Ovary (tissue), 10 donors: ENCODE measurements at places on chromosomes 3 and 15.
A peak's percentile ranks its signal among the peaks of the same experiment; 100 is the strongest.

DNA sequence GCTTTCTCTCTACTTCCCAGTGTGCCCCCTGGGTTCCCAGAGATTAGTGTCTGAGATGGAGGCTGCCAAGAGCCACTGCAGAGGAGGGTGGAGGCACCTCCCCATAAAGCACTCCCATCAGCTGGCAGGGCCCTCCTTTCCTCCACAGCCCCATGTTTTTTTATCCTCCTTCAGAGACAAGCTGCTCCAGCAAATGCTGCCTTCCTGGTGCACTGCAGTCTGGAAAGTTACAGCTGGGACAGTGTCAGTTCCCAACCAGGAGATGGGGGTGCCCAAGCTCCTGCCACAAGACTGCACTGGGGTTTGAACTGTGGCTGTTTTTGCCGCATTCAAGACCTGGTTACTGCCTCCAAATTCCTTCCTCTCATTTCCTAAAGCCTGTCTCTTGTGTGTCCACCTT is 206.1 kb downstream of the CADPS start:
- DNase-seq: no peak

DNA sequence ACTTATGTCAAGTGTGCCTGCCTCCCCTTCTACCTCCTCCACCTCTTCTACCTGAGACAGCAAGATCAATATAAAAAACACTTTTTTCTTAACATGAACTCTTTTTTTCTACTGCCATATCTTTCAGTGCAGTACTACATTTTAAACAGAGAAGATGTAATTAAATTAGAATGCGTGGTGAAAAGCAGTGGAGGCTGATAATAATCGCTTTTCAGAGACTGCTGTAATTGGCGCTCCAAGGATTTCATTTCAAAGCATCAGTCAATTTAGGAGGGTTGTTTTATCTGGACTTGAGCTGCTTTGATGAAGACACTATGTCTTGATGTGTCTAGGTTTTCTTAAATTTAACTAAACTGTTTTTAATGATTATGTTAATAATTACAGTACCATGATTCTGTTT is 85.3 kb upstream of the CRBN start:
- no peak for DNase-seq

DNA sequence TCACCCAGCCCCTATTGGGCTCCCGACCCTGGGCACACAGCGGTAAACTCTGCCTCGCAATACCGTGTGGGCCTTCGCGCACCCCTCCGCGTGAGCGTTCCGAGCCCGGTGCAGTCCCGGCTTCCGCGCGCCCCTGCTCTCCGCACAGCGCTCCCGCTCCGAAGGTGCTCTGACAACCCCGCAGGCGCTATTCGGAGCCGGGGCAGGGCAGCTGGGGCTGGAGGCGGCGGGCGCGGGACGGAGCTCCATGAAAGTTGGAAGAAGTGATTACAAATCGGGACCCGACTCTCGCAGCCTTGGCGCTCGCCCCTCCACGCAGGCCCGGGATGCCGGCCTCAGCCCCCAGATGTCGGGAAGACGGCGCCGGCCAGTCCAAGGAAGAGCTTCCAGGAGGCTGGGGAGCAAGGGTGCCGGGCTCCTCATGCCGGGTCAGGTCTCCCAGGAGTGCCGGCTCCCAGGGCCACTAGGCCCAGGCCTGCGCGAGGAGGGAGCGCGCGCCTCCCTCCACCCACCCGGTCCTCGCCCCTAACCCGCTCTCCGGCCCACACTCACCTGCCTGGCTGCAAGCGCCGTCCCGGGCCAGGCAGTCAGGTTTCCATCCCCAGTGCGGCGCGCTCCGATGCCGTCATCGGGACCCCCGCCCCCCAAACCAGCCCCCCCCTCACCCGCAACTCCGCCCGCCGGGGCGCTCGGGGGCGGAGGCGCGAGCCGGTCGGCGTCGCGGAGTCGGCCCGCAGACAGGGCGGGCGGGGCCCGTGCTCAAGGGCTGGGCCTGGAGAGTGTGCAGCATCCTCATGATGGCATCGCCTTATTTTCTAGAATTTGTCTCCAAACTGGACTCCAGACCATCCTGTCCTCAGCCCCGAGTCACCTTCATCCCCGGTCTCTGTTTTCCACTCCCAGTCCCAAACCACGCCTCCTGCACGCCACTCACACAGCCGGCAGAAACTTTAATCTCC is at the start of gene KIF7:
TSS of gene KIF7 (minus strand) at position 621 of the 959 bp plus-strand sequence. CDS start 2,537 bp downstream, outside the sequence.
- peak; percentile 73 for DNase-seq

DNA sequence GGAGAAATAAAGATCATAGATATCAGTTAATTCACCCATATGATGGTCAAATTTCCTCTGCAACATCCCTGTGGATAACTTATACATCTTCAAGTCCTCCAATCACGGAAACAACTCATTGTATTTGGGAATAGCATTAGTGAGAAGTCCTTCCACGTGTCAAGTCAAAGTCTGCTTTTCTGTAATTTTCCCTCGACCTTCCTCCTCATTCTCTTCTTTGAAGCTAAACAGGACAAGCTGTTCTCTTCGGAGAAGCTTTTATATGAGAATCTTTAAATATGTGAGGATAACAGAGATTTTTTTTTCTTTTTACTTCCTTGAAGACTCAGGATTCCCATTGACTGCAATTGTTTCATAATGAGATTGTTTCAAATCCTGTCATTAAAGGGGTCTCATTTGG is 230.4 kb downstream of the ZPLD1 start:
- no peak for DNase-seq

DNA sequence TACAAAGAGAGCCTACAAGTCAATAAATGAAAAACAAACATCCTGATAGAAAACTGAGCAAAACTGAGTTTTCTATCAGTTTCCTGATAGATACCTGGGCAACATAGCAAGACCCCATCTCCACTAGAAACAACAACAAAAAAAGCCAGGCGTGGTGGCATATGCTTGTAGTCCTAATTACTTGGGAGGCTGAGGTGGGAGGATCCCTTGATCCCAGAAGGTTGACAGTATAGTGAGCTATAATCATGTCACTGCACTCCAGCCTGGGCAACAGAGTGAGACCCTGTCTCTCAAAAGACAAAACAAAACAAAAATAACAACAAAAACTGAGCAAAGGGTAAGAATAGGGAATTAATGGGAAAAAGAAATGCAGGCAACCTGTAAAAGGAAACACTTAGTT is 23.9 kb upstream of the UBE2E1 start:
- no peak for DNase-seq

GRCh38 chr3:62376906-62377877 is 3.8 kb upstream of the FEZF2 start:
- no peak for DNase-seq

GRCh38 chr3:181630853-181631252 is 80.9 kb upstream of the SOX2 start:
- DNase-seq: no peak

GRCh38 chr3:187914231-187914630 is 169.0 kb upstream of the BCL6 start:
- no peak for DNase-seq

- DNase-seq: no peak
Measured at GRCh38 chr3:57091521-57092273, 31.2 kb downstream of the SPATA12 start.

DNA sequence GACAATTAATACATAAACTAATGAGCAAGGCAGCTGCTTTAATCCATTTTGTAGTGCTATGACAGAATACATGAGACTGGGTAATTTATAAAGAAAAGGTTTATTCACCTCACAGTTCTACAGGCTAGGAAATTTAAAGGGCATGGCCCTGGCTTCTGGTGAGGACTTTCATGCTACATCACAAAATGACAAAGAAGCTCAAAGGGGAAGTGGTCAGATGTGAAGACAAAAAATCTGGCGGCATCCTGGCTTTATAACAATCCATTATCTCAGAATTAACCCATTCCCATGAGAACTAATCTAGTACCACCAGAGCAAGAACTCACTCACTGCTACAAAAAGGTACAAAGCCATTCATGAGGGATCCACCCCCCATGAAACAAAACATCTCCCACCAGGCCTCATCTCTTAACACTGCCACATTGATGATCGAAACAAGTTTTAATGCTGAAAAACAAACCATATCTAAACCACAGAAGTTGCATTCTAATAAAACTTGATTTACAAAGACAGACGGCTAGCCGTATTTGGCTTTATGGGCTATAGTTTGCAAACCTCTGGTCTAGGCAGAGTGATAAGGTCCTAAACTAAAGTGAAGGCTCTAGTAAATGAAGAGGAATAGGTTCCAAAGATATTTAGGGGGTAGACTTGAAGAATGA is 44.2 kb downstream of the GSK3B start:
- DNase-seq: no peak

GRCh38 chr15:91249591-91249990 is 149.5 kb downstream of the SV2B start:
- no peak for DNase-seq

DNA sequence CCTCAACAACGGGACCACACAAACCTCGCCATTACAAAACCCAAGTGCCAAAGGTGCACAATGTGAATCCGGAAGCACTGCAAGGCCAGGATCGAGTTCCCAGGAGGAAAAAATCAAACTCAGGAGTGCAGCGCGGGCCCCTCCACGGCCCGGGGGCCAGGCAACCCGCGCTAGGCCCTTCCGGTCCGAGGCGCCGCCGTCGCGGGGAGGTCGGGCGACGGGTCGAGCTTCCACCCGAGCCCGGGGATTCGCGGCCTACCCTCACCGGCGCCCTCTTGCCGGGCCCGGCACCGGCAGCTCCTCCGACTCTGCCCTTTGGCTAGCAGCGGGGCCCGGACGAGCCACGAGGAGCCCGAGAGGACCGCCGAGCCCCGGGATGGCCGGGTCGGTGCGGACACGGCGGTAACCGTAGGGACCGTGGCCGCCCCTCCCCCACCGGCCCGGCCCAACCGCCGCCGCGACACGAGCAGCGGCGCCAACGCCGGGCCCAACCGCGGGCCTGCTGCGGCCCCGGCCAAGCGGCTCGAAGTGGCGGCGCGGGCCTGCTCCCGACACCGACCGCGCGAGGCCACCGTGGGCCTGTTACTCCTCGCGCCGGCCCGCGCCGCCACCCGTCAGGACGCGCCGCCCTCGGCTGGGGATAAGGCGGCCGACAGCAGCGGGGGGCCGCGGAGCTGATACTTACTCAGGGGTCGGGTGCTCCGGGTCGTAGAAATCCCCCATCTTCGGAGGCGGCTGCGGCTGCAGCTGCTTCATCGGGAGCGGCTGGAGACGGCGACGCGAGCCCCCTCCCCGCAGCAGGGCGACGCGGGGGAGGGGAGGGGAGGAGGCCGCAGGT is 525 bp downstream of the SETD2 start:
- DNase-seq: peak; percentile 68

GRCh38 chr3:117510396-117510795 is 800.8 kb downstream of the TUSC7 start:
- no peak for DNase-seq

DNA sequence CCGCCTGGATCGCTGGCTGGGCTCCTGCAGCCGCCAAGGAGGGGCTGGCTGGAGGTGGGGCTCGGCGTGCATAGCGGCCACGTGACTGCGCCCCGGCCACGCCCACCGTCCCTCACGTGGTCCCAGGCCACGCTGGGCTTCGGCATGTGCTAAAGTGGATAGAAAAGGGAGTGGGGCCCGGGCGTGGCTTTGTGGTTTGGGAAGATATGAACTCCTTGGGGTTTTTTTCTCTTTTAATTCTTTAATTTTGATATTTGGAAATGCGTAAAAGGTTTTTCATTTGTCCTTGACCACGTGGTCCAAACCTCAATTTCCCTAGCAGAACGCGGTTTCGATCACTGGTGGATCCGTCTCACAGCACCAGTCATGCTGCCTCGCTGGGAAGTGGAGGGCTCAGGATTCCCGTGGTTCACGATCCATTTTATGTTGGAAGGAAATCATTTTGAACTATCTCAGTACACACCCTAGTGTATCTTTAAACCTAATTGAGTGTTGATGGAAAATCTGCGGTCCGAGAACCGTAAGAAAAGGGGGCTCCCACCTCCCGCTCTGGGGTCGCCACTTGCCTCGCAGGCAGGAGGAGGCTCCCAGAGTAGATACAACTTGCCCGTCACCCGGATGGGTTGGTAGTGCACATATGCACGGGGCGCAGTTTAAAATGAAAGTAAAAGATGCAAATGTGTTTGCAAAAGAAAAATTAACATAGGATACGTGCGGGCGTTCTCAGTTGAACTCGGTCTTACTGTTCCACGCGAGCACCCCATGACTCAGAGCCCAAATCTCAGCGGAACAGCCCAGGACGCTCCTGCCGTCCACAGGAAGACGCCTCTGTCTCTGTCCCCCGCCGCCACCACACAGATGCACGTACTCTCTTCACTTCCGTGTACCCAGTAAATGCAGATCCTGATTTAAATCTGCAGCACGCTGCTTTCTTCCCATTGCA is 141.9 kb downstream of the PGPEP1L start:
- peak; percentile 68 for DNase-seq

GRCh38 chr15:69624816-69625215 is 172.2 kb downstream of the RPLP1 start:
- no peak for DNase-seq
